Muscle of leg (tissue), 16 donors: ENCODE measurements at places on chromosomes 6 and 20. TPM values are rescaled to one million over a fixed set of nuclear protein-coding genes. Genes with fewer than 3 reads are reported as not detected.
A peak's percentile ranks its signal among the peaks of the same experiment; 100 is the strongest.

The C4A gene
- polyA plus RNA-seq = 16.2 TPM

- DNase-seq = no peak
Measured at GRCh38 chr6:105884426-105884825, 201.7 kb upstream of the PRDM1 start.

DNA sequence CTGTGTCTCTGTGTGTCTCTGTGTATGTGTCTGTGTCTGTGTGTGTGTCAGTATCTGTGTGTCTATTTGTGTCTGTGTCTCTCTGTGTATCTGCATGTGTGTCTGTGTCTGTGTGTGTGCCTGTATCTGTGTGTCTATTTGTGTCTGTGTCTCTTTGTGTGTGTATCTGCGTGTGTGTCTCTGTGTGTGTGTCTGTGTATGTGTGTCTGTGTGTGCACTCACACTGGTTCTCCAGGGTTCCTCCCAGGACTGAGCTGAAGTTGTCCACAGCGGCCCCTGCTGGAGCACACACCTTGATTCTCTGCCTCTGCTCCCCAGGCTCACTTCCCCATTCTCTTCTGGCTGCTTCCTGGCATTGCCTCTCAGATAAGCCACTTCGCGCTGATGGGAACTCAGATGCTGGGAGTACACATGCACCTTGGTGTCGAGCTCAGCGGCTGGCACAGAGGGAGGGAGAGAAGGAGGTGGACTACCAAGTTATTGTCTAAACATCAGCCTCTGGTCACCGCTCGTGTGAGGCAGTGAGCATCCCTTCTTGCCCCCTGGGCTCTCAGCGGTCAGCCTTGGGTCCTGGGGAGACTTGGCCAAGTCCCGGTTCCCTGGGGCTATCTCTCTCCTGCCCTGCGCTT is 104.9 kb upstream of the NXT1 start:
- peak; percentile 67 for DNase-seq

GRCh38 chr6:136401749-136402148 is 112.1 kb upstream of the BCLAF1 start:
- DNase-seq = no peak

DNA sequence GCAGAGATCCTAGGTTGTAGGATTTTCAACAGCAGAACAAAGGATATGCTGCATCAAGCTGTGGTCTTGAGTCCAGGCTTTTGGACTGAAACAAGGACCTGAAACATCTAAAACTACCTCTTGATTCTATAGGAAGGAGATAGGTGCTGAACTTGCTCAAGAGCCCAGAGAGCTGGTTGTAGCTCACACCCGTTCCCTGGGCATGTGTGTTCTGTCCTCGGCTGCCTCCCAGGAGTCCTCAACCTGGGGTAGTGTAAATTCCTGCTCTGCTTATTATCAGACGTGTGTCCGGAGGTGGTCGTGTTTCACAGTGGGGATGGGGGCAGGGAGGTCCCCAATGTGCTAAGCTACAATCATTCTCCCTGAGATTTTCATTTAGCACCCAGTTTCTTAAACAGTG is 4.8 kb downstream of the NOP56 start:
- DNase-seq = no peak
